ENCODE measurements at places on chromosomes 13 and 19. TPM values are rescaled to one million over a fixed set of nuclear protein-coding genes. Genes with fewer than 3 reads are reported as not detected.

The SLC10A2 gene
- not detected for total RNA-seq

The ZNF99 gene
- not detected for total RNA-seq

The DMAC2 gene
- 35.4 TPM for total RNA-seq

The LILRA1 gene
- not detected for total RNA-seq

Data from subcutaneous preadipocyte (primary cell).